ENCODE measurements at places on chromosomes 1 and 21. TPM values are rescaled to one million over a fixed set of nuclear protein-coding genes. Genes with fewer than 3 reads are reported as not detected.
A peak's percentile ranks its signal among the peaks of the same experiment; 100 is the strongest.

GRCh38 chr1:39754906-39755504, 16.1 kb downstream of the OXCT2 start:
- no peak for DNase-seq

GRCh38 chr1:165485716-165486115, 40.8 kb upstream of the RXRG start:
- no peak for DNase-seq

DNA sequence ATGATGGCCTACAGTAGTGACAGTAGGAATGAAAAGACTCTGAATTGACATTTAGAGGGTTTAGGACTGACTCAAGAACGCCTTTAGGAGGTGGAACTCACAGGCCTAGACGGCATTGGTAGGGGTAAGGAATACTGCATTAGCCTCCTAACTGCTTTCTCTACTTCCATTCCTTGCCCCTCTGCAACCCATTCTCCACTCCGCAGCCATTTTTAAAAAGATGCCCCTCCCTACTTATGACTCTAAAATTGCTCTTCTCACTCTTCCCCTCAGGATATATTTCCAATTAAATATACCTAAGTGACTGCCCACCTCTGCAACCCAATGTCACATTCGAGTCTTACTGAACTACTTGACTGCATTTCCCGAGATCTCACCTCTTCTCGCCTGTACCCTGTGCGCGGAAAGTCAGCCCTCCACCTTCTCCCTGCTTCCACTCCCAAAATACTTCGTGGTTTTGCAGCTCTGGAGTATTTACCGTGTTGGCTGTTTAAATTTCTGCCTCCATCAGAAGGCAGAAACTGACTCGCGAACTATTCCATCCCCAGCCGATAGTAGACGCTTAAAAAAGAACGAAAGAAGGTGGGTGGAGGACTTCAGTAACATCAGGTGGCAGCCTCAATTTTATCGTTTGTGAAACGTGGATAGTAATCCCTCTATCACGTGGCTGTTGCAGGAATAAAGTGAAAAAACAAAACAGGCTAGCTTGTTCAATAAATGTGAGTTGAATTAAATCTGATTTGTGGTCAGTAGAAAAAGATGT, 1.1 kb upstream of the YBX1 start:
- DNase-seq = no peak

- DNase-seq = no peak
Measured at GRCh38 chr1:18249631-18250030, 142.0 kb downstream of the IGSF21 start.

DNA sequence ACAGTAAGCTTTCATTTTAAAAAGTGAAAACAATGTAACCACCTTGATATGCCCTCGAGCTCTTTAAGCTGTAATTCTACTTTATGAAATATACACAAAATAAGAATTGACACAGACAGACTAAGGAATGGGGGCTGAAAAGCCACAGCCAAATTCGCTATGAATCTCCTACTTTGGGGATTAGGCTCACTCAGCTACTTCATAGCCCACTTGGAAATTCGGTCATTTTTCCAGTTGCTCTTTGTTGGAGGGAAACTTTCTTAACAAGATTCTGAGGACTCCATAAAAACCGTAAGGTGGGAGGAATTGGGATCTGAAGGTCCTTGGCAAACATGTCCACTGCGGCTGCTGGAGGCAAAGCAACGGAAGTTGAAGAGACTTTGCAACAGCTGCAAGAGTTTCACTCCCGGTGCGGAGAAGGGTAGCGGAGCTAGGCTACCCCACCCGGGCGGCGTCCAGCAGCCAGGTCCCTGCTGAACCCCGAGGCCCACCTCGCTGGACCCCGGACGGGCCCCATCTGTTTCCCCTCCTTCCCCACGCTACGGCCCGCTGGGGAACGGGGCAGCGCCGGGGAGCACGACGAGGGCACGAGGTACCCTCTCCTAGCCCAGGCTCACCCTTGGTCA, 634 bp downstream of the MYCBP start:
- DNase-seq = no peak

GRCh38 chr1:181111559-181111958, 23.1 kb downstream of the IER5 start:
- no peak for DNase-seq

- DNase-seq = no peak
Measured at GRCh38 chr1:1066403-1067283, 7.5 kb downstream of the RNF223 start.

DNA sequence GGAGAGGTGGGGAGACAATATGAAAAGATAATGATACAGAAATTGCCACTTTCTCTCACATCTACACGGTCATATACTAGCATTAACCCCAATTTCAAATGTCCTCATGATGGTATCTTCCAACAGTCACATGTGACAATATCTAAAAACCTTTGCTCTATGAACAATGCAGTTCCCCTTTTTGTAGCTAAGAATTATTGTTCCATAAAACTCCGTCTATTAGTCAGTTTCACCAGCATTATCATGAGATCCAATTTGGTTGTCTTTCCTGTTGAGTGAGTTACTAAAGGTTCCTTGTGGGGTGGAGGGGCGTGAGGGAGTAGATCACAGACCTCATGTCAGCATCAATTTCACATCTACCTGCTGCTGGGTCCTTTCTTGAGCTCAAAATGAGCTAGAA, 1.7 kb downstream of the TIAM1 start:
- no peak for DNase-seq

- no peak for DNase-seq
Measured at GRCh38 chr1:186888367-186888766, 59.6 kb downstream of the PLA2G4A start.

The APP gene
- 215 TPM for total RNA-seq

GRCh38 chr1:216434232-216434631, 11.0 kb upstream of the USH2A start:
- no peak for DNase-seq

DNA sequence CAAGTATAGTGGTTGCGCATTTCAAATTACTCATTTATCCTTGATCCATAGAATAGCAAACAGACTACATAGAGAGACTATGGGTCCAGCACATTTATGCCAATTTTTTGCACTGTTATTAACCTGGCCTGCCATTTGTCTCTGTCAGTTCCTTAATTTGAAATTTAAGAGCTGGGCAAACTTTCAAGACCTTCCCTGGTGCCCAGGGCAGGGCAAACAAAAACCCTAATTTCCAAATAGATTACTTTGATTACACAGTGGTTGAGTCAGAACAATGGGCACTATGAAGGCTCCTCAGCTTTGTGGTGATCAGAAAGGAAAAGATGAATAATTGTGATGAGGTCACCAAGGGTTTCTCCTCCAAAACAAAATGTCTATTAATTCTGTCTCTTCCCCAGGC, 80.6 kb downstream of the TNFSF18 start:
- no peak for DNase-seq

The SLX9 gene
- total RNA-seq = 10.5 TPM

- DNase-seq = peak; percentile 21
Measured at GRCh38 chr1:222643606-222643937, 25.7 kb downstream of the MIA3 start.

GRCh38 chr1:168141871-168142385, 5.2 kb upstream of the GPR161 start:
- no peak for DNase-seq
